ENCODE measurements at places on chromosomes 3 and 15.

DNA sequence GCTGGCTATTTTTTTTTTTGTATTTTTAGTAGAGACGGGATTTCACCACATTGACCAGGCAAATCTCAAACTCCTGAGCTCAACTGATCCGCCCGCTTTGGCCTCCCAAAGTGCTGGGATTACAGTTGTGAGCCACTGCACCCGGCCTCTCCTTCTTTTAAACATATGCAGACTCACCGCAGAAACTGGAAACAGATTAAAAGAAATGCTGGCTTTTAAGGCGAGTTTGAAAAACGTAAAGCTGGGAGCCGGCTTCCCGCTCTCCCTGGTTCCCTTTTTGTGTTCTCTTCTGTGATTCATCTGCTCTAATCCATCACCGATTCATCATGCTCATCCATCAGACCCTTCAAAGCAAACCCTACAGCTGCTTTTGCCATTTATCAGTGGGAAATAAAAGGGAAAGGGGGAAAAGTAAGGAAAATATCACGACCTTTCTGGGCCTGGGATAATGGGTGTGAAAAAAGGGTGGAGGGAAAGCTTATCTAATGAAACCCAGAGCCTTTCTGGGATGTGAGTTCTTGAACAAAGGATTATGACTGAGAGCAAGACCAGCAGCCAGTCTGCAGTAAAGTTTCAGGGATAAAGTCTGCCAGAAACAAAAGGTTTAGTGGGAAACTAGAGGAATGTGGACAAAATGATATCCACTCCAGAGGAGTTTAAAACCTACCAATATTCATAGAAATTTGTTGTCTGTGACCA lies 92.3 kb upstream of the LRIG1 start:
- DNase-seq: no peak

- no peak for DNase-seq
These were observed 195.9 kb upstream of the DPH6 start for GRCh38 chr15:35741881-35742280.

DNA sequence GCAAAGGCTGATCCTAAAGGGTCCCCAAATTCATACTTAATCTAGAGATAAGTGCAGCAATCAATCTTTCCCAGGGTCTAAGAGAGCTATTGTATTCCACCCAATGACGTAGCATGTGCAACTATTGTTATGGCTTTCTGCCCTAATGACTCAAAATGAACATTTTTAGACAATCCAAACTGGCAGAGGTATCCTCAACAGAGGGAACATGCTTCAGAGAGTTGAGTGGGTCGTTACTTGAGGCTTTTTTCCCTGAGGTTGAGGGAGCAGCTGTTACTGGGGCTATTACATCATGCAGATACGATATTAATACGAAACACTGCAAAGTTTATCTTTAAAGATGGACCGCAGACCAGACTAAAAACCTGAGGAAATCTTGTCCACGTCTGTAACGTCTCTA lies 278.3 kb upstream of the WNT5A start:
- no peak for DNase-seq

- DNase-seq: no peak
These were observed 391.1 kb downstream of the SI start for GRCh38 chr3:164687211-164687610.

GRCh38 chr3:156425651-156426050 lies 129.3 kb downstream of the SSR3 start:
- no peak for DNase-seq

DNA sequence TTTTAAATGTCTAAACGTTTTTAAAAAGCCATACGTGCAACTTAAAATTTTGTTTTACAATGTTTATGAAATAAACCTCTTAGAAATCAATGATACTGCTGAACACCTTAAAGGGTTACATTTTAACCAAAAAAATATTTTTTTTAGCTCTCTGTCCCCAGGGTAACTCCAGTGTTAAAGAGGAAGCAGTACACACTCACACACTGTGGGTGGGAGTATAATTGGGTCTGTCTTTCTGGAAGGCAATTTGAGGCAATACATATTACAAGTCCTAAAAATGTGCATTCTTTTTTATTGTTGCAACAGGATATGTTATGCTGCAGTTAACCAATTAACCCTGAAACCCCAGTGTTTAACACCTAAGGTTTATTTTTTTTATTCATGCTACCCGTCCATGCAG lies 34.1 kb downstream of the WHAMM start:
- peak; percentile 59 for DNase-seq

GRCh38 chr15:88818920-88819319 lies 15.7 kb downstream of the ACAN start:
- no peak for DNase-seq

- no peak for DNase-seq
These were observed 514.8 kb downstream of the MECOM start for GRCh38 chr3:169148448-169149348.

GRCh38 chr3:4693620-4694019 lies 200.5 kb downstream of the ITPR1 start:
- DNase-seq: no peak

DNA sequence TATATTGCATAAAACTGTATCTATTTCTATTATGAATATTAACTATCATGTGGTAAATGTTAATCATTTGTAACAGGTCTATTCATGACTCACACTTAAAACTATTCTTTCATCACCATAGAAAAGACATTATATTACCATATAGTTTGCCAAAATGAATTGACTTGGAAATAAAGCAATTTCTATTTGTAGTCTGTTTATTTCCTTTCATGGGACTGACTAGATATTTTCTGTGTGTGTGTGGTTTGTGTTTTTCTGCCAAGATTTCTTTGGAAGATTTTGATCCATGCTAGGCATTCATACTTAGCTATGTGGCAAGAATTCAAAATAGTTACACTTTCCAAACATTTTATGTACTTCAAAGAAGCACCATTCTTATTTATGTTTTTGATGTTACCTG lies 522.5 kb upstream of the AGTR1 start:
- DNase-seq: no peak

- DNase-seq: no peak
These were observed 577.0 kb upstream of the KCNMB2 start for GRCh38 chr3:177959188-177959587.

DNA sequence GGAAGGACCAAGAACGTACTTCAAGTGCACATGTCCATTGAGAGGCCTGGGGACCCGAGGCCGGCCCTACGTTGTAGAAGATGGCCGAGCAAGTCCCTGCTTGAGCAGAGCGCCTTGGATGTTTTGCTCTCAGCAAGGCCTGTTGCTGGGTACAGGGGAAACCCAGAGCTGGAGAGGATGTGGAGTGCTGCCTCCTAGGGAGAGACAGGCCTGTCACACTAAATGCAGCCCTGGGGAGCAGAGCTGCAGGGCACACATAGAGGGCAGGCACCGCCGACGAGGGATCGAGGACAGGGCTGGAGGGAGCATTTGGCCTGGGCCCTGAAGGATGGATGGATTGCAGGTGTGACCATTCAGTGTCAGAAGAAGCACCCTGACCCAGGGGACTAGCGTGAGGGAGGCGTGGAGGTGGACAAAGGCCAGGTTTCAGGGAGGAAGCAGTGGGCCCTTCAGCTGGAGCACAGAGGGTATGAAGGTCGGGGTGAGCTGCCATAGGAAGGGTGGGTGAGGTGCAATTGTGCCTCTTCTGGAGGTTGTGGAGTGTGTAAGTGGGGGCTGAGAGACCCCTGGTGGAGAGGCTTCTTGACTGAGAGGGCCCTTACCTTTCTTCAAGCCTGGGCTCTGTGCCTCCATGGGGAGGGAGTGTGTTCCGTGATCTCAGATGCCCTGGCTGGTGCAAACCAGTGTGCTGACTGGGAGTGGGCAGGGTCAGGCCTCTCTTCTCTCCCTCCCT lies 142.4 kb downstream of the CHDH start:
- no peak for DNase-seq

DNA sequence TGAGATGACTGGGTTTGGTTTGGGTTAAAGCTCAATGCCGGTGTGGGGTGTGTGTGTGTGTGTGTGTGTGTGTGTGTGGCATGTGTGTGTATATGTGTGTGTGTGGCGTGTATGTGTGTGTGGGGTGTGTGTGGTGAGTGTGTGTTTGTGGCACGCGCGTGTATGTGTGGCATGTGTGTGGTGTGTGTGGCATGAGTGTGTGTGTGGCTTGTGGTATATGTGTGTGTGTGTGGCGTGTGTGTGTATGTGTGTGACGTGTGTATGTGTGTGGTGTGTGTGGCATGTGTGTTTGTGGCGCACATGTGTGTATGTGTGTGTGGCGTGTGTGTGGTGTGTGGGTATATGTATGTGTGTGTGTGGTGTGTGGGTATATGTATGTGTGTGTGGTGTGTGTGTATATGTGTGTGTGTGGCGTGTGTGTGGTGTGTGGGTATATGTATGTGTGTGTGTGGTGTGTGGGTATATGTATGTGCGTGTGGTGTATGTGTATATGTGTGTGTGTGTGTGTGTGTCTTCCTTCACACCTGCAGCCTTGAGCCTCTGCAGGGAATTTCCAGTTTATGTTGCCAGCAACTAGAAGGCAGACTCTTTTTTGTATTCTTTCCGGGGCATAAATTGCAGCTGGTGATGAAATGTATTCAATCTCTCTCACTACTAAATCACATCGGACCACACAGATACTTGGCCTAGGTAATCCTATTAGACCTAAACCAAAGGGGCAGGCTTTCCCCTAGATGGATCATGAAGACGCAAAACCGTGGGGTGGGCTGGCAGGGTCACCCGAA lies 34.8 kb downstream of the CHRD start:
- no peak for DNase-seq

GRCh38 chr3:33980252-33980651 lies 181.8 kb downstream of the PDCD6IP start:
- no peak for DNase-seq

All from suppressor macrophage (primary cell).